ENCODE measurements at places on chromosomes 16 and 17. TPM values are rescaled to one million over a fixed set of nuclear protein-coding genes. Genes with fewer than 3 reads are reported as not detected.
A peak's percentile ranks its signal among the peaks of the same experiment; 100 is the strongest.

GRCh38 chr16:88369447-88370008 is 13.2 kb upstream of the ZNF469 start:
- H3K27ac ChIP-seq: no peak overlapping the region
- no peak for DNase-seq
- H3K27me3 ChIP-seq: no peaks in the 10 kb centered on the region
- H3K4me1 ChIP-seq: no peaks in the 10 kb centered on the region

DNA sequence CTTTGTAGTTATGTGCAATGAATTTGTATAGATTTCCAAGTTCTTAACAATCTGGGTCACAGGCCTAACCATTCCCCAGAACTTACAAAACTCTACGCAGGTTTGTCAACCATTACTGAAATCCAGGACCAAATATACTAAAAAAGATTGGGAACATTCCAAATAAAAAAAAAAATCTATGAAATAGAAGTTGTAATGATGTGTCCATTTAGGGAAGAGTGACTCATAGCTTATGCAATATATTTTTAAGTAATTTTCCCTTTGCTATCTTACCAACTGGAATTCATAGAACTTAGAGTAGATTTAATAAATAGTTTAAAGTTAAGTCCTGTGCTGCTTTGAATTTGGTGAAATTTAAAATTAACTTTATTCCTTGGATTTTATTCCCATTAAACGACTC is 393.2 kb downstream of the PMP22 start:
- no peaks in the 10 kb centered on the region for H3K4me1 ChIP-seq
- no peak overlapping the region for H3K4me3 ChIP-seq
- H3K27ac ChIP-seq: no peak overlapping the region
- no peak for DNase-seq
- H3K36me3 ChIP-seq: no peaks in the 10 kb centered on the region

- H3K27me3 ChIP-seq: peaks cover 25% of the 10 kb centered on the region
- no peaks in the 10 kb centered on the region for H3K36me3 ChIP-seq
- peaks cover 3% of the 10 kb centered on the region for H3K4me1 ChIP-seq
- H3K4me3 ChIP-seq: no peak overlapping the region
- no peak overlapping the region for H3K27ac ChIP-seq
- DNase-seq: no peak
These were observed 9.5 kb downstream of the DLX4 start for GRCh38 chr17:49978501-49978900.

GRCh38 chr17:31532081-31532480 is 140.6 kb downstream of the RAB11FIP4 start:
- DNase-seq: no peak
- no peak overlapping the region for H3K27ac ChIP-seq
- H3K36me3 ChIP-seq: peaks cover 20% of the 10 kb centered on the region
- no peaks in the 10 kb centered on the region for H3K4me1 ChIP-seq
- H3K27me3 ChIP-seq: no peaks in the 10 kb centered on the region
- no peak overlapping the region for H3K4me3 ChIP-seq

DNA sequence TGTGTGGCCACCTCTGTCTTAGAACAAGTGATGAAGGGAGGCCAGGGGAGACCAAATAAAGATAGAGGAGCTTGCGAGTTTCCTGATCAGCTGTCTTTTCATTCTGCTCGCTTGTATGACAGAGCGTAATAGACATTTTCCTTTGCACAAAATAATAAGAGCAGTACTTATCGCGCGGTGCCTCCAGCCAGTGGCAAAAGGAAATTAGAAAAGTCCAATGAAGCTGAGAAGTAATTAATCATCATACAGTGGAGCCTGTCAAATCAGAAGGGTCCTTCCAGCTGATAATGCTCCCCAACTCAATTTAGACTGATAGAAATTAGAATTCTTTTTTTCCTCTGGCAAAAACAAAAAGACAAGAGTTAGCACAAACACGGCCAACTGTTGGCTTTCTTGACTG is 307.0 kb upstream of the IRX5 start:
- 0 out of 2 replicates have a peak, but pooled peaks cover 3% of the 10 kb centered on the region for H3K27me3 ChIP-seq
- H3K27ac ChIP-seq: no peak overlapping the region
- DNase-seq: no peak
- no peaks in the 10 kb centered on the region for H3K4me1 ChIP-seq
- peaks cover 6% of the 10 kb centered on the region for H3K36me3 ChIP-seq
- H3K4me3 ChIP-seq: no peak overlapping the region

- H3K4me1 ChIP-seq: no peaks in the 10 kb centered on the region
- peak; percentile 63 for DNase-seq
- no peak overlapping the region for H3K4me3 ChIP-seq
- H3K36me3 ChIP-seq: peaks cover 63% of the 10 kb centered on the region
- H3K27me3 ChIP-seq: no peaks in the 10 kb centered on the region
- no peak overlapping the region for H3K27ac ChIP-seq
These were observed 33.9 kb downstream of the PLD6 start for GRCh38 chr17:17172001-17172939.

GRCh38 chr16:1965396-1966001 is 873 bp upstream of the RPS2 start:
- DNase-seq: no peak
- H3K4me1 ChIP-seq: no peaks in the 10 kb centered on the region

DNA sequence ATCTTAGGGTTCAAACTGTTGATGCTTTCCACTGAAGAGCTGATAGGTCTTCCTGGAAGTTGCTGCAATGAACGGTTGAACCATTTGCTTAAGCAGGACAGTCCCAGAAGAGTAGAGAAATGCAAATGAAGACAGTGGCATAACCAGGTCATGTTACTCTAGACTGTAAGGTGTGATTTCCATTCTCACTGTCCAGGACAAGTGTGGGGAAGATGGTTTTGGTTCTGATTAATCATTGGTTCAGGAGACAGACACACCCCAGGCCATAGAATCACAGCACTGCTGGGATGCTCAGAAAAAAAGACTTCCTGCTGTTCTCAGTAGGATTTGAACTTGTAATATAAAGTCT is 34.8 kb upstream of the XYLT2 start:
- DNase-seq: no peak
- H3K4me3 ChIP-seq: no peak overlapping the region
- H3K4me1 ChIP-seq: peaks cover 8% of the 10 kb centered on the region
- H3K36me3 ChIP-seq: no peaks in the 10 kb centered on the region

GRCh38 chr17:32609085-32609484 is 122.3 kb downstream of the CDK5R1 start:
- no peak overlapping the region for H3K4me3 ChIP-seq
- H3K27ac ChIP-seq: no peak overlapping the region
- no peaks in the 10 kb centered on the region for H3K4me1 ChIP-seq
- no peak for DNase-seq
- H3K36me3 ChIP-seq: peaks cover 5% of the 10 kb centered on the region
- no peaks in the 10 kb centered on the region for H3K27me3 ChIP-seq

- H3K27ac ChIP-seq: no peak overlapping the region
- H3K4me3 ChIP-seq: no peak overlapping the region
- peaks cover 2% of the 10 kb centered on the region for H3K36me3 ChIP-seq
- H3K27me3 ChIP-seq: no peaks in the 10 kb centered on the region
These were observed 5.5 kb downstream of the MFSD6L start for GRCh38 chr17:8793649-8794048.

DNA sequence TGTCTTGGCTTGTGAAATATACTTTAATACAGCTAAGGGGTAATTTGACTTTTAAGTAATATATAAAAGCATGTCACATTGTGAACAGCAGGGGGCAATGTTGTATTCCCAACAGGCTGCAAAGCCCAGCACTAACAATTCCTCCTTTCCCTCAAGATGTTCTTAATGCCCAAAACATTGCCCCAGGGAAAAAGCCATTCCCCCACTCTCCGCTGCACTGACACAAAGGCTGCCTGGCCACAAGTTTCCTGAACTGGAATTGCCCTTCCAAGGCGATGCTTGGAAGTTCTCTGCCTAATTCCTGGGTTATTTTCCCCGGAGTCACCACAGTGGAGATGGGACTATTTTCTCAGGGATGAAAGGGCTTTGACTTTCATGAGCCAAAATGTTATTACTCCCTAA is 27.2 kb downstream of the CLEC16A start:
- peaks cover 13% of the 10 kb centered on the region for H3K36me3 ChIP-seq
- H3K27me3 ChIP-seq: no peaks in the 10 kb centered on the region
- peak; percentile 72 for DNase-seq
- H3K4me1 ChIP-seq: no peaks in the 10 kb centered on the region
- no peak overlapping the region for H3K27ac ChIP-seq
- no peak overlapping the region for H3K4me3 ChIP-seq

- no peaks in the 10 kb centered on the region for H3K27me3 ChIP-seq
- H3K4me3 ChIP-seq: no peak overlapping the region
- H3K4me1 ChIP-seq: no peaks in the 10 kb centered on the region
- no peak overlapping the region for H3K27ac ChIP-seq
- DNase-seq: no peak
These were observed 45.8 kb upstream of the CDRT4 start for GRCh38 chr17:15513058-15513791.

- no peaks in the 10 kb centered on the region for H3K4me1 ChIP-seq
- no peak overlapping the region for H3K27ac ChIP-seq
- H3K4me3 ChIP-seq: no peak overlapping the region
- no peaks in the 10 kb centered on the region for H3K27me3 ChIP-seq
These were observed 36.7 kb downstream of the ZNRF1 start for GRCh38 chr16:75035410-75035968.

GRCh38 chr17:43151880-43152456 is 19.0 kb upstream of the NBR1 start:
- H3K4me3 ChIP-seq: no peak overlapping the region
- H3K27ac ChIP-seq: no peak overlapping the region
- no peaks in the 10 kb centered on the region for H3K4me1 ChIP-seq
- no peak for DNase-seq

GRCh38 chr16:27373312-27373711 is 28.7 kb upstream of the IL21R start:
- no peaks in the 10 kb centered on the region for H3K27me3 ChIP-seq
- no peak overlapping the region for H3K27ac ChIP-seq
- H3K36me3 ChIP-seq: no peaks in the 10 kb centered on the region

GRCh38 chr16:74862743-74863244 is 88.2 kb upstream of the FA2H start:
- H3K27me3 ChIP-seq: no peaks in the 10 kb centered on the region
- no peaks in the 10 kb centered on the region for H3K36me3 ChIP-seq
- no peak for DNase-seq
- H3K4me1 ChIP-seq: peaks cover 6% of the 10 kb centered on the region

GRCh38 chr17:43356999-43357398 is 41.8 kb upstream of the ARL4D start:
- H3K27ac ChIP-seq: no peak overlapping the region
- no peaks in the 10 kb centered on the region for H3K27me3 ChIP-seq
- peaks cover 19% of the 10 kb centered on the region for H3K36me3 ChIP-seq
- no peak overlapping the region for H3K4me3 ChIP-seq
- DNase-seq: no peak

DNA sequence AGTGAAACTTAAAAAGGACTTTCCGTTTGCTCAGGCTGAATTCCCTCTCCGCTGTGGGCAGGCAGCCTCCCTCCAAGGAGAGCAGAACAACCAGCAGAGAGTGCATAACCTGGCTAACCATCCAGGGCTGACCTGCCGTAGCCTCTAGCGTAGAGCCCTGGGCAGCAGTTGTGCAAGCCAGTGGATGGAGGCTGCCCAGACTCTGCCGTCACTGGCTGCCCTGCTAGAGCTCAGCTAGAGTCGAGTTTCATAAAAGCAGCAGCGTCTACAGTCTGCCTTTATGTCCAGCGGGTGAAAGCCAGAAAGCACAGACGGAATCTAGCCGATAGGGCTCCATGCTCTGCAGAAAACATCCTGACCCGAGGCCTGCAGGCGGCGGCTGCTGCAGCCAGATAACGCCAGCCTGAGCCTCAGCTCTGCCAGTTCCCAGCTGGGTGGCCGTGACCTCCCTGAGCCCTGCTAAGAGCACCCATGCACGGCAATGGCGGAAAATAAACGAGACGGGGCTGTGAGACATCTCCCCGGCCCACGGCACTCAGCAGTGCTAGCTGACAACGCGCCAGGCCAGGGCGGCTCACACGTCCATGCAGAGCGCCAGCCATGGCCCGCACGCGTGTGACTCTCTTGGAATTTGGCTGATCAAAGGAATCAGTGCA is 231.3 kb downstream of the ENGASE start:
- no peak for DNase-seq
- no peak overlapping the region for H3K27ac ChIP-seq
- no peaks in the 10 kb centered on the region for H3K36me3 ChIP-seq
- no peak overlapping the region for H3K4me3 ChIP-seq
- no peaks in the 10 kb centered on the region for H3K27me3 ChIP-seq

Gene KRT13
- total RNA-seq: not detected

Gene C17orf78
- total RNA-seq: not detected

Gene PPP1R1B
- 15.5 TPM for total RNA-seq

Gene TP53TG3C
- total RNA-seq: not detected

Gene KCTD19
- total RNA-seq: 0.13 TPM

Gene ERBB2
- total RNA-seq: 217 TPM

Gene ENPP7
- total RNA-seq: not detected
